ENCODE measurements at places on chromosomes 6 and 20. TPM values are rescaled to one million over a fixed set of nuclear protein-coding genes. Genes with fewer than 3 reads are reported as not detected.

Gene EPPIN
- total RNA-seq: not detected

Gene TRIM31
- total RNA-seq: not detected

Gene SLC35D3
- not detected for total RNA-seq

Gene MCM9
- total RNA-seq: 20.0 TPM

Gene VSX1
- total RNA-seq: not detected

Gene EYA2
- not detected for total RNA-seq

Gene C20orf202
- total RNA-seq: not detected

Gene ENPP5
- 0.33 TPM for total RNA-seq

Gene ADGB
- total RNA-seq: not detected

Gene SYCP2L
- total RNA-seq: not detected

Gene GMPR
- total RNA-seq: 3.3 TPM

Gene DAAM2
- total RNA-seq: not detected

Gene PERP
- 2.1 TPM for total RNA-seq

GRCh38 chr6:137076277-137077068 is 31.7 kb upstream of the IL20RA start:
- peak; percentile 40 for DNase-seq

- DNase-seq: no peak
Measured at GRCh38 chr20:53524589-53525312, 68.9 kb downstream of the ZNF217 start.

DNA sequence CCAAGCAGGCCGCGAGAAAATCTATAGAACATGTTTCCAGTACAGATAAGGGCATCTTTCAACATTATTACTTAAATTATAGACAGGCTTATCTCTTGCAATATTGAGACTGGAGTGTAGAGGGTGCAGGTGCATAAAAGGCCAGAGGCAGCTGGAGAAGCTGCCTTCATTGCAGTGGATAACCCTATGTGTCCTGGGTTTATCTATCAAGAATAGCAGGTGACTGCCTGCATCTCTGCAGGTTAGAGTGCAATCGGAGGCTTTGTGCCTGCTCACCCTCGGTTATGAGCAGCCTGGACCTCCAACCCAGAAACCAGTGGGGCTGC is 28.7 kb upstream of the ECI2 start:
- no peak for DNase-seq

DNA sequence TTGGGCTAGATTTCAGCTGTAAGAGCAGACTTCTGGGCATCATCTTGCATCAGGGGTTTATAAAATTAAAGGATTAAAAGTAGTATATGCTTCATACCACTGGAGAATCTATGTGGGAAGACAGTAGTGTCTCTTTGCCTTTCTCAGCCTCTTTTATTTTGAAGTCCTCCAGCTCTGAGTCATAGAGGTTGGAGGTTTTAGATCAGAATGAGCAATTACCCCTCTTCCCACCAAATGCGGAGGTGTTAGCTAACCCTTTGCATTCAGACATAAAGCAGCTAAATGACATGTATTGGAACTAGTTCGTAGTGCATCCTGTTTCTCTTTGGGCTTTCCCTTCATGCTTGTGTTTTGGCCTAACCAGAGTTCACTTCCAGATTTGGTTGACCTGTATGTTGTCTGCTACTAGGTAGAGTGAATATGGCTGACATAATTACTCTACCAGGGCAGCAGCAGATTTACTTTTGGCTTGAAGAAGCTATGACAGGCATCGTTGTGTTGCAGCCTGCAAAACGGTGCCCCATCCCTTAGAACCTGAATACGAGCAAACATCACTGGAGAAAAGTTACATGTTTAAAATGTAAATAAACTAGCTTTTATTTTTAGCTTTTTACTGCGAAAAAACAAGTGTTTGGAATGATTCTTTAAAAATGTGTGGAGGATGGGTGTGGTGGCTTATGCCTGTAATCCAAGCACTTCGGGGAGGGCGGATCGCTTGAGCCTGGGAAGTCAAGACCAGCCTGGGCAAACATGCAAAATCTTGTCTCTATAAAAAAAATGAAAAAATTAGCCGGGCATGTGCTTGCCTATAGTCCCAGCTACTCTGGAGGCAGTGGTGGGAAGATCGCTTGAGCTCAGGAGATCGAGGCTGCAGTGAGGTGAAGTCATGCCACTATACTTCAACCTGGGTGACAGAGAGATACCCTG is 82.2 kb downstream of the MYO6 start:
- DNase-seq: peak; percentile 10

DNA sequence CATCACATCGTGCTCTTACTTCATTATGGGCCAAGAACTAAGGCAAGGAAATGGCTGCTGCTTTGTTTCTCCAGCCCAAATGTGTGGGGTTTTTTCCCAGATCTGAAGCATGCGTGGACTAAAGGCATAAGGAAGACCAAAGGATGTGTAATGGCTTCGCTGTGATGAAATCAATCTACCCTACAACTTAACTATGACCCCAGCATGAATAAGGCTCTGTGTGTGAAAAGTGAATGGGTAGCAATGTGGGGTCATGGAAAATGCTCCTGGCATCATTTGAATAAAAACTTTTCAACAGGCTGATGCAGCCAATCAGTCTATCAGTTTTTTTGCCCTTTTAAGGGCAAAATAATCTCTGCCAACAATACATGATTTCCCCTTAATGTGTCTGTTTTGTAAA is 50.3 kb upstream of the ISM1 start:
- no peak for DNase-seq

DNA sequence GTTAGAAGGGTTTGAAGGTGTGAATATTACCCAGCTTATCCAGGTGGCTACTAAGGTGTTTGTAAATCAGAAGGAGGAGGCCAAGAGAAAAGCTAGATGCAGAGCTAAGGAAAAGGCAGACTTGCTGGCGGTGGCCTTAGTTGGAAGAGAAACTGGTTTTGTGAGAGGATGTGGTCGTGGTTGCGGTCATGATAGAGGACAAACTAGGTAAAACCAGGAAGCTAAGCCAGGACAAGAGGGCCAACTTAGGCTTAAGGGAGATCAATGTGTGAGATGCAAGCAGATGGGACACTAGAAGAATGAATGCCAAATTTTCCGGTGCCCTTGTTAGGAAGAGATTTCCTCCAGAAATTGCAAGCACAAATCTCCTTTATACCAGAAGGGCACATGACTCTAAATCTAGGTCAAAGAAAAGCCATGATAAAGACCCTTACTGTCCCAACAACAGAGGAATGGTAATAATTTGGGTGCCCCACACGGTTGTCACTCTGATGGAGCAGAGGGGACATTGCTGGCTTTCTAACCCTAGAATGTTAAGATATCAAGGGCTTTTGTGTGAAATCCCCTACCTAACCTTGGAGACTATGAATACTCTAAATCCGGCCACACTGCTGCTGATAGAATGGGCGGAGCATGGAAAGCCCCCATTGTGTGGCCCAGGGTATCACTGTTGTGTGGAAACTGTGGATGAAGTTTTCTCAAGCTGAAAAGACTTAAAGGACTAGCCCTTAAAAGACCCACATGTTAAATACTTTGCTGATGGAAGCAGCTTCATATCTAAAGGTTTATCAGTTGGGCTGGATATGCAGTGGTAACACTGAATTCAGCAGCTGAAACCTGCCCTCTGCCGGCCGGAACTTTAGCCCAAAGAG is 7.8 kb downstream of the IL22RA2 start:
- DNase-seq: peak; percentile 33

DNA sequence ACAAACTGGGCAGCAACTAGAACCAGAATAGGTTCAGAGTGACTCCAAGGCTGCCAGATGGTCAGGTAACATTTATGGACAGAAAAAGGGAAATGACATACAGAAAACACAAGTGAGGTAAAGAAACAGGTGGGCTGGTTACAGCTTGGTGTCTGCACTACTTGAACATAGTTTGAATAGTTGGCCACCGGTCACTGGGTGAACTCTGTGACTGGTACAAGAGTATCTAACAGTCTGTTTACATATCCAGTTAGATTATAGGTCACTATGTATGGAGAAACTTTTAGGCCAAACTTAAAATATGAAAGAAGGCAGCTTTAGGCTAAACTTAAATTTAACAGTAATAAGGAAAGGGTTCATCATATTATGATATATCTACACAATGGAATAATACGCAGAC is 32.9 kb downstream of the LCA5 start:
- DNase-seq: no peak

- no peak for DNase-seq
Measured at GRCh38 chr6:33288141-33288920, 708 bp downstream of the WDR46 start.

DNA sequence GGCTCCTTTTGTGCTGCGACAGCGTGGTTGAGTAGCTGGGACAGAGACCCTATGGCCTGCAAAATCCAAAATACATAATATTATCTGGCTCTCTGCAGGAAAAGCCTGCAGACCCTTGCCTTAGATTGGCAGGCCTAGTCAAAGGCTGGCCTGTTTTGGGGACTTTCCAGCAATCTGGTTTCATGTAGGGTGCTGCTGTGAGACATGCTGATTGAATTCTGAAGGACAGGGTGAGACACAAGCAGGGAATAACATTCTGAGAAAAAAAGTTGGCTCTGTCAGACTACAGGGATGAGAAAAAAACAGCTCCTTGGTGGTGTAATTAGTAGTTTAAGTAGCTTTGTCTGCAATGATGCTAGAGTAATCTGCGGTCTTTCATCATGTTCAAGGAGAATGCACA is 402.7 kb upstream of the AGPAT4 start:
- DNase-seq: no peak

DNA sequence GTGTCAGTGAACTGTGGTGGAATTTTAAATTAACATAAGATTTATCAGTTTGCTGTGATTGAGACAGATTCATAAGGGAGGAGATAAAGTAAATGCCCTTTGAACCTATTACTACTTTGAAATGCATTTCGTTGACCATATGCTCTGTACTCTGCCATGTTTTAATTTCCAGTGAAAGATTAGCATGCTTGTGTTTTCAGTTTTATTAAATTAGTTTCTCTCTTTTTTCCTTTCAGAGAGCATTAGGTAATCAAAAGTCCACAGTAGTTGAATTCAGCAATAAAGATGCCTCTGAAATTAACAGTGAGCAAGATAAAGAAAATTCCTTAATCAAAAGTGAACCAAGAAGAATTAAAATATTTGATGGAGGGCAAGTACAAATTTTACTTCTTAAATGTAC is 117.4 kb downstream of the HIVEP1 start:
- DNase-seq: no peak

GRCh38 chr6:125802383-125802782 is 11.6 kb downstream of the NCOA7 start:
- DNase-seq: no peak

- DNase-seq: no peak
Measured at GRCh38 chr6:30206152-30206551, 7.1 kb downstream of the TRIM26 start.

GRCh38 chr20:62886709-62887058 is 25.1 kb upstream of the TCFL5 start:
- DNase-seq: no peak

GRCh38 chr6:112415366-112415765 is 68.2 kb downstream of the RFPL4B start:
- DNase-seq: no peak

- DNase-seq: no peak
Measured at GRCh38 chr6:142008016-142008735, 124.5 kb upstream of the GJE1 start.

DNA sequence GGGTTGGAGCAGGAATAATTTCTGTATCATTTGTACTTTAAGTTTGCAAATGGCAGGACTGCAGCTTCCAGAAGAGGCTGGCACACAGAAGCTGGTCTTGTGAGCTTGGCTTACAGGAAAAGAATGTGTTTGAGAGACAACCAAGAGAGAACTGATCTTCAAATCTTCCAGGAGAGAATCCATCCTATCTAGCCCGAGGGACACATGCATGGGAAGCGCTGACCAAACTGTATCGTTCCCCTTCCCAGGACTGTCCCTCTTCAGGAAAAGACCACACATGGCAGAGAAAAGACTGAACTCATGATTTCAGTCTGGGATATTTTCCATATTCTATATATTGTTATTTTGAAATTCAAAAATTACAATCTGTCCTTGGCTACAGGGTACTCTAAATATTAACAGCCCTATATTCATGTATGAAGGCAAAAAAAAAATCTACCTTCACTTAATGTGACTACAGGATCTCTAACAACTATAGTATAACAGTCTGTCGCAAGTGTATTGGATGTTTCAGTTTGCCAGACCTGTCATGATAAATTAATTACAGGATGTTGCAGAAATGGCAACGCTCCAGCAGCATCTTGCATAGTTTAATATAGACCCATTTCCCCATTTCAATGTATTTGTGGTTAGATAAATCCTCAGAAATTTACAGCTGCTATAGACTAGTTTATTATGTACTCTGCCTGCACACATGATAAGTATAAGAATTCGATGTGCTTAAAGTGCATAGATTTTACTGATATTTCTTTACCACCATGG is 99.4 kb downstream of the MYB start:
- no peak for DNase-seq

DNA sequence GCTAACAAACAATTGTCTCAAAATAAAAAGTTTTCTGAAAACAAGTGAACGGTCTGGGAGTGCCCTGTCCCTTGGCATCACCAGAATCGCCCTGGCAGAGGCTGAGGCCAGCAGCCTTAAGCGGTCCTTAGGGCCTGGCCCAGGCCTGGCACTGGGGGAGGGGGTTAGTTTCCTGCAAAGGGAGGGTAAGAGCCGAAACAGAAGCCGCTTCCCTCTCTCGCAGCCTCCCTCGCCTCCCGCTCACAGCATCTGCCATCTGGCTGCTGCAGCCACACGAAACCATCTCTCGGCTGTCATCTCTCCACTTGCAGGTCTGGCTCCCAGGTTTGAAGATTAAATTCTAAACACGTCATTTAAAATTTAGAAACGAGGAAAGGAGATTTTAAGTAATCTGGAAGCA is 31.5 kb downstream of the PMEPA1 start:
- DNase-seq: no peak

DNA sequence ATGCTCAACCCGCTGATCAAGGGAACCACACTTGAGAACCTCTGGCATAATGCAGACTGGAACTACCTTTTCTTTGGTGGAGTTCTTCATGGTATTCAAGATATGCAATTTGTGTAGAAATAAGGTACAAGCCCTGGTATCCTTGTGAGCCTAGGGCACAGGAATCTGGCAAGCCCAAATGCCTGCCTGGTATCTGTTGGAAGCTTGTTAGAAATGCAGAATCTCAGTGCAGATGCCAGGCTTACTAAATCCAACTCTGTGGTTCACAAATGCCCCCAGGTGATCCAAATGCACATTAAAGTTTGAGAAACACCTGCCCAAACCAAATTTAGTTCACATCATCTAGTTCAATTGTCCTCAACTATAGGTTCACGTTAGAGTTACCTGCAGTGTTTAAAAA is 159.8 kb upstream of the LAMP5 start:
- DNase-seq: no peak

- no peak for DNase-seq
Measured at GRCh38 chr6:98215531-98215930, 618.8 kb upstream of the POU3F2 start.

GRCh38 chr6:104700371-104701185 is 159.1 kb downstream of the HACE1 start:
- DNase-seq: no peak

GRCh38 chr20:20466341-20466879 is 98.5 kb downstream of the INSM1 start:
- no peak for DNase-seq

GRCh38 chr6:91720324-91720723 is 1133.5 kb upstream of the MAP3K7 start:
- DNase-seq: no peak

GRCh38 chr6:89122625-89123024 is 4.8 kb upstream of the SRSF12 start:
- no peak for DNase-seq
